ENCODE measurements at places on chromosomes 3 and 15.

DNA sequence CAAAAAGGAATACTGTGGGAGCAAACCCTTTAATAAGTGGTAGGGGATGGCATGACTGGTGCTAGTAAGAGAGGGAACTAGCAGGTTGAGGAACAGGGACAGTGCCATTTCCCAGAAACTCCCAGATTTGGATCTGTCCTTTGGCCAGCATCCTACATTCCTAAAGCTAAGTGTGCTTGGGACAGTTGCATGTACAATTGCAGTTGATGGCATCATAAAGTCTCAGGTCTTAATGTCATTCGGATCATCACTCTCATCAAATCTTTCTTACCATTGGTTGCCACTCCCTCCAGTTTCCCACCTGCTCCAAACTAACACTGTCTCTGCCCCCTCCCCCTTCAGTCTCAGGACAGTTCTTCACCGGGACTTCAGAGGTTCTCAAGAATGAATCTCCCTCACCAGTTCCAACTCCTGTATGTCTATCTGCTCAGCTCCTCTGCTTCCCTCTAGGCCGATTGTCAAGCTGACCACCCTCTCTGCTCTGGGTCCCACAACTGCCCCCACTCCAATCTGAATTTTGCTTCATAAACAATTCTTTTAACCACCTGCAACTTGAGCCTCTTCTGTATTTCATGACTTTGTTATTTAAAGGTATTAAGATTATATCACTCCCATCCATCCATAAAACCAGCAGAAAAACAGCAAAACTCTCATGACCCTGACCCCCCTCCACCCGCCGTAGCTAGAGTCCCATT lies 260.8 kb downstream of the CGGBP1 start:
- no peak for DNase-seq

- no peak for DNase-seq
These were observed 153.5 kb upstream of the COL8A1 start for GRCh38 chr3:99484871-99485270.

- no peak for DNase-seq
These were observed 70.5 kb downstream of the CHD2 start for GRCh38 chr15:92970656-92971055.

- no peak for DNase-seq
These were observed 72.7 kb upstream of the TSPAN3 start for GRCh38 chr15:77143616-77144015.

- no peak for DNase-seq
These were observed 1.3 kb downstream of the RAP2B start for GRCh38 chr3:153163393-153163724.

DNA sequence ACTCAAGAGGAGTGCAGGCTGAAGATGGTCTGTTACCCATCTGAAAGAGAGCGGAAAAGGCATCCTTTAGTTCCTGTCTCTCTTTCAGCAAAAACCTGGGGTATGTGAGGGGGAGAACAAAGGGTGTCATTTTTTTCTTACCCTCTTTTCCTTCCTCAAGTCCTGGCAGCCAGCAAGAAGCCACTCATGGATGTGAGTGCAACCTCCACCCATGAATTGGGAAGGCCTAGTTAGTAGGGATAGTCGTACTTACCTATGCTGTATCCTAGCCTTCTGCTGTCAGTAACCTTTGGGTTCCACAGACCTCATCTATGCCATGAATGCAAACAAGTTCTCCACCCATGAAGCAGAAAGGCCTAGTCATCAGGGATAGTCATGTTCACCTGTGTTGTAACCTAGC lies 472.8 kb downstream of the ZIC1 start:
- no peak for DNase-seq

- DNase-seq, result no peak
These were observed 35.4 kb downstream of the TPRA1 start for GRCh38 chr3:127555108-127555507.

DNA sequence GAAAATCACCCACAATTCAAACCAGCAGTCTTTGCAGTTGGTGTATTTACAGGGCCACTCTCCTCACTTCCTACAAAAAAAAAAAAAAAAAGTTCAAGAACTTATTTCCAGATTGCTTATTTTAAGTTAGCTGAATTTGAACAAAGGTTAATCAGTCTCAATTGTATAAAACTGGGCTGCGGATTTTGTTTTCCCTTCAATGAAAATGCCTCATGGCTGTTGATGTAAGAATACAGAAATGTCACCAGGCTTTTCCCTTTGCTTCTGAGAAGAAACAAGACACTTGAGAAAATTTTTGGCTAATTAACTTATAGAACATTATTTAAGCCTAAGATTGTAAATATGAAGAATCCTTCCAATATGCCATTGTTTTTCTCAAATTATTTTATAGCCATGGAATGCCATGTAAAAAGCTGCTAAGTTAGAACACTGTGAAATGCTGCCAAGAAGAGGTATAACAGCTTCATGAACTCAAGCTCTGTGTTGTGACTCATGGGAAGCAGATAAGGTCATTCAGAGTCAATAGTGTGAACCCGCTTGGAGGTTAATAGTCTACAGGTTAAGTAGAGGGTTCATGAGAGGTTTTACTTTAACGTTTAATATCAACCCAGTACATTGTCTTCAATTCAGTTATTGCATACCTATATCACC lies 84.3 kb upstream of the ABI3BP start:
- DNase-seq, result no peak

DNA sequence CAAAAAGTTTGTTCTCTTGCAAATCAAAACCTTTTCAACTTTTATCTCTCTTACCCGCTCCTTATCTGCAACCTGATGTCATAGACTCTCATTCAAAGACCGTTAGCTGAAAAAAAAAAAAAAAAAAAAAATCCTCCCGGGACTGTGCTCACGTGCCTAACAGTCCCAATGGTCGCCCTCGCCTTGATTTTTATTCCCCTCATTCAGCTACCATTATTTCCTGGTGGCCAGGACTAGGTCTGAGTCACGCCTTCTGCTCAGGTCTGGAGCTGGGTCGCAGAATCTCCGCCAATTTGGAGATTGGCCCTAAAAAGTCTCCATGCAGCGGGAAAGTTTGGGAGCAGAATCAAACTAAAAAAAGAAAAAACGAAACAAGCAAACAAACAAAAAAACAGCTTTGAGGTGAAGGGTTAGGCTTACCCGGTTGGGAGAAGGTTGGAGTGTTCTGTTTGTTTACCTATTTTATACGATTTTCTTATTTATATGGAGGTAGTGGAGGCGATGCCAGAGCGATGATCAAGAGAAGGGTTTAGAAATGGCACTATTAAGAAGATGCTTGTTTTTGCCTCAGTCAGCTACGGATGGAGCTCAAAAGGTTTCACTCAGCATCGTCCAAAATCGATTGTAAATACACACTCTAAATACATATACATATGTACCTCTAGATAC lies 51.1 kb downstream of the ZIC4 start:
- no peak for DNase-seq

- no peak for DNase-seq
These were observed 16.1 kb downstream of the ZNF80 start for GRCh38 chr3:114221165-114221880.

GRCh38 chr3:14823393-14823792 lies 4.6 kb downstream of the FGD5 start:
- no peak for DNase-seq

DNA sequence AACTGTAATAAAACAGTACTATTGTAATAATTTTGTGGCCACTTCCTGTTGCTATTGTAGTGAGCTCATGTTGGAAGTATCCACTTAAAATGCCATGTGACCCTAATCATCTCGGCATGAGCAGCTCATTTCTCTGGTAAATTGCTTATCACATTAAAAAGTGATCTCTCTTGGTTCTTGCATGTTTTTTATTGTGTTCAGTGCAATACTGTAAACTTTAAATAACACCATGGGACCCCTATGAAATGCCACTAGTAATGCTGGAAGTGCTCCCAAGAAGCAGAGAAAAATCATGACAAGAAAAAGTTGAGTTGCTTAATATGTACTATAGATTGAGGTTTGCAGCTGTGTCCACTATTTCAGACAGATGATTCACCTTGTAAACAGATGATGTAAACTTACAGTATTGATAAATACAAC lies 45.6 kb downstream of the NMD3 start:
- DNase-seq, result no peak

- no peak for DNase-seq
These were observed 17.1 kb downstream of the PML start for GRCh38 chr15:74011610-74012009.

DNA sequence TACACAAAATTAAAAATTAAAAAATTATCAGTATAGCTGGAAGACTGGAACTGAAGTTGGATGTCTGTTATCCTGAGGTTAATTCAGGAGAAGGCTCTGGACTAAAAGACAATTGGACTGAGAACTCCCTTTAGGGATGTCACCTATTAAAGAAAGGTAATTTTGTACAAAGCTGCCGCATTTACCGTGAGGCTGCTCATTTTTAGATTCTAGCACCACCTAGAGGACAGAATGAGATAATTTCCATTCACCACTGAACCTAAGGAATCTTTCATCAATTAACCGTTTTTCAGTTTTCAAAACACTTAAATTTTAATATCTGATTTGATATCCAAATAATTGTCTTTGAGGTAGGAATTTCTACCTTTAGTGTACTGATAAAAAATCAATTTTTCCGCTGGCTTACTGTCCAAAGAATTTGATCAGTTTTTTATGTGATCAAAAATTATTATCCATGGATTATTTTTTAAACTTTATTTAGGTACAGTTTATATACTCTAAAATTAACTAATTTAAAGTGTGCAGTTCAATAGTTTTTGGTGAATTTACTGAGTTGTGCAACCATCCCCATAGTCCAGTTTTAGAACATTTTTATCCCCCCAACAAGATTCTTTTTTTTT lies 106.7 kb upstream of the TNIK start:
- no peak for DNase-seq

GRCh38 chr3:71591101-71591500 lies 7.6 kb upstream of the FOXP1 start:
- DNase-seq, result no peak

DNA sequence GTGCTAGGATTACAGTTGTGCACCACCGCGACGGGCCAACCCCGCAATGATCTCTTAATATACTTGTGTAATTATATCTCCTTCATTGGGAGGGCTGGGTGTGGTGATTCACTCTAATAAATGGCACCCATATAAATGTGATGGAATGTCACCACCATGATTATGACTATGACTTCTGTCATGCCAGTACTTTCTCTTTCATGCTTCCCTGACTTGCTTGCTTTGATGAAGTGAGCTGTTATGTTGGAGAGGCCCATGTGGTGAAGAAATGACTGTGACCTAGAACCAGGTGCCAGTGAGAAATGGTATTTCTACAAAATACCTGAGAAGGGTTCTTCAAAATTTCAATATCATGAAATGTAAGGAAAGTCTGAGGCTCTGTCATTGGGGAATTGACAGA lies 24.4 kb upstream of the TP63 start:
- DNase-seq, result no peak

DNA sequence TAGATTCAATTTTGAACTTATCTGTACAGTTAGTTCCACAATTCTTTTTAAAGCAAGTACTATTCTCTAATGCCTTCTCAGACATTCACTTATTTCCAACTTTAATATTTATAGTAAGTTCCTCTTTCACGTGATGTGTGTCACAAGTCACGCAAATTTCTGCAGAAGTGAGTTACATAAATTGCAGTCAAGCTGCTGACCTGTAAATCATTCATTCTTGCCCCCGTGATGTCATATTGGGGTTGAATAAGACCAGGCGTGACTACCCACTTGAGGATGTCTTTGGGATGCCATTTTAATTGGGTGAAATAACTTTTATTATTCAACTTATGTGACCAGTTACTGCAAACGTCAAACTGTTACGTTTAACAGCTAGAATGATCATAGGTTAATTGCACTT lies 15.1 kb downstream of the PPARG start:
- no peak for DNase-seq

DNA sequence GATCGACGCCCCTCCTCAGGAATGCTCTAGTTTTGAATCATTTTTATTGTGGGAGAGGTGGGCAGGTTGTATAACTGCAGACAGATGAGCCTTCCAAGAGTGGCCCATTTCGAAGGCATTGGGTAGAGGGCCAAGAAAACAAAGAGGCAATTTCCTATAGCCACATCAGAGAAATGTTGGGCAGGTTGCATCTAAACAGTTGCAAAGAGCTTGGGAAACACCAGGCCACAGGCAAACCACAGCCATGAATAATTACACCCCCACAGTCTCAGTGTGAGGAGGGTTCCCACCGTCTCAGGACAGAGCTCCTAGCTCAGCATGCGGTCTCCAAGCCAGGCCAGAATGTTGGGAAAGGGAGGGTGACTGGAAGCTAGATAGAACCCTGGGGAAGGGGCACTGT lies 257.3 kb downstream of the ABHD5 start:
- no peak for DNase-seq

DNA sequence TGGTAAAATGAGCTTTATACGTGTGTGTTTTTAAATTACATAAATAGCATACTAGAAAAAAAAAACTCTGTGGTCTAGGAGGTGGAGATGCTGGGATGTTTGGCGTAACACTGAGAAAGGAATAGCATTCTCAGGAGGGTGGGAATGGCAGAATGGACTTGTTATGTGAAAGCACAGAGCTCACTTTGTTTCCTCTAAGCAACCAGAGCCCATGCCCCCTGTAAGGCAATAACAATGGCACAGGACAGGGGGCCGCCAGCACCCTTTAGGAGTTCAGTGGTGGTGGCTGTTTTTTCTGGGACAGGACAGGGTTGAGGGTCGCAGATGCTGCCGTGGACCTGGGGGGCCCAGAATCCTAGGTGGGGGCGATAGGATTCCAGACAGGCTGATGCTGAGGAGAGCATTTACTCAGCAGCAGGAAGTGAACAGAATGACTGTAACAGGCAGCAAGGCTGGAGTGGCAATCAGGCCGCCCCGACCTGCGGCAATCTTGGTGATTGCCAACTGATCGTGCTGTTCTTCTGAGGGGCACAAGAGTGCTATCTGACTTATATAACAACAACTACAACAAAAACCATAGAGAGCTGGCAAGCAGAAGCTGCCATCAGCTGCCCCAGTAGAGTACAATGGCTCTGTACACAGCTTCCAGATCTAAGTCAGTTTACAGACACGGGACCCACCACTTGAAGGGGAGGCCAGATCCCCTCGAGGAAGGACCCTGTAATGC lies 160.4 kb downstream of the UACA start:
- DNase-seq, result no peak

- no peak for DNase-seq
These were observed 173.3 kb downstream of the PDZRN3 start for GRCh38 chr3:73451301-73451944.

- DNase-seq, result no peak
These were observed 25.4 kb downstream of the CYP8B1 start for GRCh38 chr3:42850263-42850662.

GRCh38 chr3:57727106-57727505 lies 29.0 kb upstream of the SLMAP start:
- no peak for DNase-seq

DNA sequence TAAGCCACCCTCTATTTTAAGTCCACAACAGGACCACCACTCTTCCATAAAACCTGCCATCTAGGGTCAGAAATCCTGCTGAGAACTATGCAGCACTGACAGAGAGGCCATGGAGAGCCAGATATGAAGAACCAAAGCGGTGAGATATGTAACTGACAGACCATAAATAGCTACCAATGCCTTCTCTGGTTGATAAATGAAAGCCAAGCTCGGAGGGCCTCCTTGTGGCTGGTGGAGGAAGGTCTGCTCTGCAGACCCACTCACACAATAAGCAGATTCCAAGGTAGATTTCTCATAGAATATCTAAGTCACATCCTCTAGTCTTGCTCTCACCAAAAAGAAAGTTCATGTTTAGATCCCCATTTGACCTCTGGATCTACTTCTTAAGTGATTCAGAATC lies 38.9 kb downstream of the RYK start:
- no peak for DNase-seq

GRCh38 chr3:68936856-68937255 lies 4.5 kb upstream of the TAFA4 start:
- no peak for DNase-seq

- DNase-seq, result no peak
These were observed 14.5 kb upstream of the ONECUT1 start for GRCh38 chr15:52804526-52805081.

GRCh38 chr3:188868803-188869202 lies 303.0 kb upstream of the TPRG1 start:
- no peak for DNase-seq
